NCI-H1048 (cell line): ENCODE measurements at places on chromosomes 2 and 18.

GRCh38 chr2:218344090-218344754 is 12.4 kb upstream of the CATIP start:
- DNase-seq, result no peak

DNA sequence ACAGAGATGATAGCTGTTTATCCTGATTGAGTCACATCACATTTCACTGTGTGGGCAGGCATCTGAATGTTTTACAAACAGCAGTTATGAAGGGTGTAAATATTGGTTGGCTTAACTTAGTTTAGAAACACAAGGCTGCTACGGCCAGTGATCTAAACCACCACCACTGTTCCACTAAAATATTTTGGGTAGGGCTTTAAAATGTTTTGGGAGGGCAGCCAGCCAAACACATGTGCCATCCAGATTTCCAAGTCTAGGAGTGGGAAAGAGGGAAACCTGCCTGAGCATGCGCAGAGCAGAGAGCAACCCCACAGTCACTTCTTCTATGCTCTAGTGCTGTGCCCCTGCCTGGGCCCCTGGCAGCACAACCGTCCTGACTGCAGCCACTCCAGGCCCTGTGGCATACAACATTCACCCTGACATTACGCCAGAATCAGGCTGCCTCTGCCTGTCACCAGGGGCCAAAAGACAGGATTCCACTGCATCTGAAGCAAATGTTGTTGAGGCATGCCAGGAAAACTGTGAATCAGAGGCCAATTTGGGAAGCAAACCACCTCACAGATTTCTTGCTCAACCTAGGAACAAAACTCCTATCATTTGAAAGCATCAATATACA is 74.8 kb upstream of the COL5A2 start:
- no peak for DNase-seq

GRCh38 chr2:176080540-176081375 is 3.0 kb downstream of the EVX2 start:
- DNase-seq, result no peak

DNA sequence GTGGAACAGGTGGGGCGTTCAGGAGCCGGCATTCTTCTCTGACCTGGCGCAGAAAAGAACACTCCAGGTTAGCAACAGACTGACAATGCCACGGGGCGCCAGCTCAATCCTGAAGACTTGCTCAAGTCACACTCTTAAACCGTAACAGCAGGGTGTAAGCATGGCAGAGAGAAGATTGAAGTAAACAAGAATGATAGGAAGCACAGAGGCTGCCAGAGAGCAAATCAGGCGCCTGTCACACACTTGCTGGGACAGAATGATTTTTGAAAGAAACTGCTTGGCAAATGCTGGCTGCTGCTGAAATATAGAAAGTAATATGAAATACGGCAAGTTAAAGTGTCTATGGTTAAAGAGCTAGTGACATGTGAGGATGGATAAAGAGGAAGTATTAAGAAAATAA is 80.5 kb downstream of the MEP1B start:
- no peak for DNase-seq
